DMS79 (cell line): ENCODE measurements at places on chromosomes 5 and 9.

DNA sequence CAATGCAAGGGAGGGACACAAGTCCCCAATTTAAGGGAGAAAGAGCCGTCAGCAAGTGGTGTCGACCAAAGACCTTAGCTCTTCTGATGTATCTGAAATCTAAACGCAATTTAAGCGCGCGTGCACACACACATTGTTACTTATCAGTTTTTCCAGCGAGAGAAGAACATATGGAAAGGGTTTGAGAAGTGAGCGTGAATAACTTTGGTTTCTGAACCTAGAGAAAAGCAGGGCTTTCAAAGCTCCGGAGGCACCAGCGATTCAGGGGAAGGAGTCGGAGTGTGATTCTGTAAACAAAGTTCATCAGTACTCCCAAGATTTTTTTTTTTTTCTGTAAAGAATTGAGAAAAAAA is 191.8 kb downstream of the MEF2C start:
- DNase-seq: no peak

GRCh38 chr9:109331353-109331752 is 10.5 kb upstream of the EPB41L4B start:
- DNase-seq: no peak

DNA sequence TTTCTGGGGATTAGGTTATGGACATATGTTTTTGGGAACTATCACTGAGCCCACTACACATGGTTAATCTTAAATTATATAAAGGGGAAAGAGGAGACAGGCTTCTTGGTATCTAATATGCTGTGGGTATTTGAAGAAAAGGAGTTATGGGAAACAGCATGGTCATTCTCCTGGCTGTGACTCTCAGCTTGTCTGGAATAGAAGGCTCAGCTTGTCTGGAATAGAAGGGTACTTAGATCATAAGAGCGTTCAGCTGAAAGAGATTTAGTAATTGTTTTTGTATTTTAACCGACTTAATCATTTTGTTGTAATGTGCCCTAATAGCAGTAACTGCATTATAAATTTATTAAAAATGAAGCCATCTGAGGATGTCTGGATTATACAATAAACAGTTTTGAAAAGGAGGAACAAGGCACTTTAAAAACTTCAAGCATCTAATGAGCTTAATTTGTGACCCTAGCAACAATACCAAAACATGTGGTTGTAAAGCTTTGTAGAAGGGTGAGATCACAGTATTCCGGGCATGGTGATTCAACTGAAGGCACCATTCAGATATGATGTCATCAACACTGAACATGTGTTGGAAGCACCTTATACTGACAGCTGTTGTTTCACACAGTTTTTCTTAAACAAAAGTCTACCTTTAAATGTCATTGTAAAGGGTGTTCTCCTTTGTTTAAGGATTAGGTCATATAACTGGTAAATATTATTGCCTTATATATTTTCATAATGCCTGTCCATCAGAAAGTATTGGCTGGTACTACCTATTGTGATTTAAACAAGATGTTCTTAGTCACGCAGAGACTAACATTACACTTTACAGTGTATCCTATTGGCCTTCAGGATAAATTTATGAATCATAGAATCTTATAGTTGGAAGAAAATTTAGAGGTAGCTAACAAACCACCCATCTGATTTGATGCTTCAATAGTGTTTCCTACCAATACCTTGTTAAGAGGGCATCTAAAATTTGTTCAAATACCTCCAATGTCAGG is 2174.1 kb upstream of the WWC1 start:
- no peak for DNase-seq

DNA sequence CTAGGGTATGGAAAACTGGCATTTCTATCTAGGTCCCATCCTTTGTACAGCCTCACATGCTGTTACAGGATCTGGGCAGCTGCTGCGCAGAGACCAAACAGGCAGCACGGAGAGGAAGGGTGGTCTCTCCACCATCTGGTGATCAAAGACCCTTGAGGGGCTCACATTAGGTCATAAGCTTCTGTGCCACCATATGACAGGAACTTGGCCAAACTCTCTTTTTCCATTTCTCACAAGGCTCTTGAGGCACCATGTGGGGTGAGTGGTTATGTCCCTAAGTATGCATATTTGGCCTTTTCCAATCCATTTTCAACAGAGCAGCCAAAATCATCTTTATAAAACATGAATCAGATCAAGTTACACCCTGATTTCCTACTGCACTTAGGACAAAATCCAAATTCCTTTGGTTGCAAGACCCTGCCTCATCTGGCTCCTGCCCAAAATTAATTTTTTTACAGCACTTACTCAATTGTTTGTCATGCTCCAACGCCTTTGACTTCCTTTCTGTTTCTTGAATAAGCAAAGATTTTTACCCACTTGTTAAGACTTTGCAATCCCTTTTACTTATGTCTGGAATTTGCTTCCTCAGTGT is 730.0 kb downstream of the MAT2B start:
- DNase-seq: no peak

GRCh38 chr5:95697781-95698681 is 15.2 kb upstream of the SPATA9 start:
- peak; percentile 25 for DNase-seq

DNA sequence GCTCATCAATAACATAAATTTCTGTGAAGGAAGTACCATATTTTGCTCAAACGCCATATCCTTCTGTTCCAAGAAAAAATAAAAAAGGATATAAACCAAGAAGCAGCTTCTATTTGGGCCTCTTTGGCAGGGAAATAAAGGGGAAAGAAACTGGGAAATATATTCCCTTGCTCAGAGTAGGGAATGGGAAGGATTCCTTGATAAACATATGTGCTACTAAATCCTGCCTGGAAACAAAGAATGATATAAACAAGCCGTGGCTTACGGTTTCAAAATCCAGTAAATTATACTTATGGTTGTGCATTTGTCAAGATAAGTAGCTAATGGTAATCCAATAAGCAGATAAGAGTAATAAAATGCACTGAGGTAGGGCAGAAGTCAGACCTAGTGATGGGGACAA is 481.6 kb downstream of the NTRK2 start:
- DNase-seq: no peak

- no peak for DNase-seq
Observed at GRCh38 chr9:99119976-99120655, 15.2 kb downstream of the TGFBR1 start.

- DNase-seq: no peak
Observed at GRCh38 chr5:135371622-135372232, 27.3 kb downstream of the MACROH2A1 start.

DNA sequence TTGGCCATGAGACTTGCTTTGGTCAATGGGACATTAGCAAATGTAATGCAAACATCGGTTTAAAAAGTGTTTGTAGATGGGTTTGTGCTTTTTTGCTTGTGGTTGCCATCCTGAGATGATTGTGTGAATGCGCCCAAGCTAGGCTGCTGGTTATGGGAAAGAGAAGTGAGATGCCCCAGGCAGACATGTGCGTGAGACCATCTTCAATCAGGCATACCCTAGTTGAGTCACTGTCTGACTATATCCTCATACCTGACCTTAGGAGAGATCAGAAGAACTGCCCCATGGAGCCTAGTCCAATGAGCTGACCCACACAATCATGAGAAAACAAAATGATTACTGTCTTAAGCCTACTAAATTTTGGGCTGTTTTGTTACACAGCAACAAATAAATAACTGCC is 36.8 kb upstream of the ZNF608 start:
- no peak for DNase-seq

DNA sequence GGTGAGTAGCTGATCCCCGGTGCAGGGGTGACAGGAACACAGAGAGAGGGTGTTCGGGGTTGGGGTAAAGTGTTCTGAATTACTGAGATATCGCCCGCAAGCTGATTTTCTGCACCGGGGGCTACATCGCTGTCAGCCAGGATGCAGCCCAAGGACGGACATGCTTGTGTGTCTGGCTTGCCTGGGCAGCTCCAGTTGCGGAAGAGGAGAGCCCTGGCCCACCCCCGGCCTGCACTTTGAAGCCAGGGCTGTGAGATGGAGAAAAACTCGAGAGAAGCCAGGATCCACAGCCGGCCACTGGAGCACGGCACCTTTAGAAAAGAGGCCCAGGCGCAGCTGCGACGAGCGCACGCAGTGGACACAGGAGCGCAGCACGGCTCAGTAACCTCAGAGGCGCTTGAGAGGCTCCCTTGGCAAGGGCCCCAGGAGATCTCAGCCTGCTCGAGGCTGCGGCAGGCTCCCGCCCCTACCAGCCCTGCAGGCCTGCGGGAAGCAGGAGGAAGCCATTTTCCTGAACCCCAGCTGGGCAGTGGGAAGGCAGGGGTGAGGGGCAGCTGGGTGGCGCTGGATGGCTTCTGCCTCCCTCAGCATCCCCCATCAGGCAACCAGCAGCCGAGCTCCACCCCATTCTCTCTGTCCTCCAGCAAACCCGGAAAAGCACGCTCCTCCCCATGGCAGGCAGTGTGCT is 59.2 kb downstream of the C9orf50 start:
- peak; percentile 76 for DNase-seq

GRCh38 chr9:91421971-91422757 is 1.5 kb downstream of the NFIL3 start:
- DNase-seq: no peak

DNA sequence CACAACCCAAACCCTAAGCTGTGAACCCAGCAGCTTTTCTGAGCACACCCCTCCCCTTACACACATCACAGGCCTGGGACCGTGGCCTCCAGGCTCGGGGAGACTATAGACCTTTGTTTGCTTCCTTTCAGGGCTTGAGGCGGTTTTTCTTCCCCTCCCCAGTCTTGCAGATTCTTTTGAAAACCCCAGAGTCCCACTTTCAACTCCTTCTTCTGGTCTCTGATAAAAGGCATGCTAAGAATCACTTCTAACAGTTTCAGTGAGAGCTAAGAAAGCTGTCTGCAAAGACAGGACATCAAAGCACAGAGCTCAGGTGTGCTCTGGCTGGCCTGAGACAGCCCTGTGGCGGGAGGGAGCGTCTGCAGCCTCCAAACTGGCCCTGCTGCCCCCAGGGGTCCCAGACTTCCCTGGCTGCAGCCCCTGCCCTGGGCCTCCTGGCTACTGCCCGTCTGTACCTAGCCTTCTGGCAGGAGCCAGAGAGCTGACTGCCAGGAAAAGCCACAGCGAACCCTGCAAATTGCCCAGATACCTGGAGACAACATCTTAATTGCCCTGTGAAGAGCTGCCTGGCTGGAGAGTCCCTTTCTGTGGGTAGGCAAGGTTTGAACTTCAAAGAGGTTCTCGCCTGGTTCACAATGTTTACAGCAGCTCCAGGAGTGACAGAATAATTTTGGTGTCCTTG is 138.9 kb downstream of the GADD45G start:
- DNase-seq: peak; percentile 76

DNA sequence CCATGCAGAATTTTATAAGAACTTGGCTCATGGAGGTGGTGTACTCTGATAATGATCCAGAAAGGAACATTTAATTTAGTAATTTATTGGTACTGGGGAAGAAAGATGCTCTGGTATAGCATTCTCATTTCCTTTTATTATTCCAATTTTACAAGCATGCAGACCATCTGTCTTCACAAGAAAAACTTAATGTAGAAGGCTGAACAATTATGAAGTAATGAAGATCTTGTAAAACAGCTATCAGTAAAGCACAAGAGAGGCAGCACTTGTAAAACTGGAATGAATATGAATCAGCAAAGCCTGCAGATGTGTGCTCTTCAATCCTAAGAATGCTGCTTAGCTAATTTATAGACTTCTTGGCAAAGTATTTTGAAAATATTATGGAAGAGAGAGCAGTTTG is 300.0 kb downstream of the YTHDC2 start:
- DNase-seq: no peak

GRCh38 chr9:6006749-6007057 is 8.7 kb downstream of the RANBP6 start:
- no peak for DNase-seq

DNA sequence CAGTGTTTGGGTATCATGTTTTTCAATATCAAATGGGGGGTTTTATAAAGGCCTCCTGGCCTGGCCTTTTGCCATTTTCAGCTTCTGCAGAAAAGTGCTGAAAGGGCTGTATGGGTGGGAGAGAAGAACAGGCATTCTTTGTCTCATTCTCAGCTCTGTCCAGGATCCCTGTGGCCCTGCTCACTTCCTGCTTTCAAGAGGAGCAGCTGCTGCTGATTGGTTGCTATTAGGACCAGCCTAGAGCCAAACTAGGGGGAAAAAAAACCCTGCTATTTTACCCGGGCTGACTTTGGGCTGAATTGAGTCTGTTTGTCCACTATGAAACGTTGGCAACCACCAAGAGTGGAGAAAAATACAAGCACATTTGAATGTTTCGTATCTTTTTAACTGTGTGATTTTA is 117.1 kb downstream of the CMYA5 start:
- no peak for DNase-seq

- no peak for DNase-seq
Observed at GRCh38 chr5:36528588-36528987, 77.8 kb upstream of the SLC1A3 start.

GRCh38 chr5:155270725-155271124 is 257.2 kb downstream of the KIF4B start:
- DNase-seq: no peak

- DNase-seq: no peak
Observed at GRCh38 chr9:126700903-126701812, 87.4 kb downstream of the LMX1B start.

GRCh38 chr9:5288591-5288990 is 15.9 kb downstream of the RLN2 start:
- DNase-seq: no peak

GRCh38 chr5:19767987-19768386 is 220.0 kb downstream of the CDH18 start:
- DNase-seq: no peak

DNA sequence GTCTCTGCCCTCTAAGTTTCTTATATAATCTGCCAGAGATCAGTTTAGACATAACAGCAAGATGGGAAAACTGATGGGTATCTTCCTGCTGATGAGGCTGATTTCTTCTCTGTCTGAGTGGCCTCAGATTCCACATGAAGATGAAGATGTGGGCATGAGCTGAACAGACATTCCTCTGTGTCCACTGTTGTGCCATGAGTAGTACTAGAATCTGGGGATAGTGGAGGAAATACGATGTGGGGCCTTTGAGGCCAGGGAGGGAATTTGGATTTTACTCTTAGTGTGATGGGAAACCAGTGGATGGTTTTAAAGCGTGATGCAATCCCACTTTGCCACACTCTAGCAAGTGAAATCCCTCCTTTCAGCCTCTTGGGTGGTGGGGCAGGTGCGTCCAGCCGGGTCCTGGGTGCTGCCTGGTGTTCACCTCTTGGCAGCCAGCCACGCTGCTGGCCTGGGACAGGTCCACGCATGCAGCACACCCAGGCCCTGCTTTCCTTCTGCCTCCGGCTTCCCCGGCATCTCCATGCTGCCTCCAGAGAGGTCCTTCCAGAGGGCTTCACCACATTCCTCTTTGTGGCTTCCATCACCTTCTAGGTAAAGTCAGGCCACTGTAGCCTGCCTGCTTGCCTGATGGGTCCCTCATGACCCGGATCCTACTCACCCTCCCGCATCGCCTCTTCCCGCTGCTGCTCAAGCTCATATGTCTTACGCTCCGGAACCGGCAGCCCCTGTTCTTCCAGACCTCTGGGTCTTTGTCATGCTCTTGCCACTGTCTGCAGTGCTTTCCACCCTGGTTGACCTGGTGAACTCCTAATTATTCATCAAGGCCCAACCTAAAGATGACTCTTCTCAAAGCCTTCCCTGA is 28.1 kb upstream of the SH3PXD2B start:
- peak; percentile 39 for DNase-seq

- no peak for DNase-seq
Observed at GRCh38 chr5:115979201-115980041, 17.1 kb downstream of the LVRN start.
